ENCODE measurements at places on chromosomes 3 and 15.

DNA sequence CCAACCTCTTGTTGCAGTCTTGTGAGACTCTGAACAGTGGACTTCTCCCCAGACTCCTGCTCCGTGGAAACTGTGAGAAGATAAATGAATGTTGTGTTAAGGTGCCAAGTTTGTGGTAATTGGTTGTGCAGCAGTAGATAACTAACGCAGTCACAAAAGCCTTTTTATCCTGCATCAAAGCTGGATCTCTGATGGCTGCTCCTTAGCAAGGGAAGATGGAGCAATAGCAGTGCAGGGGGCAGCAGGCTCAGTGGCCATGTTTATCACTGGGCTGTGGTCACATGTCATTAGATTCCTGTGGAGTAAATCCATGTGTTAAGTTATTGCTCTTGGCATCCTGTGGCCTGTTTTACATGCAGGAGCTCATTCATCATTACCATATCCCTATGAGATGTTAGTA is 13.5 kb downstream of the CMTM7 start:
- DNase-seq = no peak

DNA sequence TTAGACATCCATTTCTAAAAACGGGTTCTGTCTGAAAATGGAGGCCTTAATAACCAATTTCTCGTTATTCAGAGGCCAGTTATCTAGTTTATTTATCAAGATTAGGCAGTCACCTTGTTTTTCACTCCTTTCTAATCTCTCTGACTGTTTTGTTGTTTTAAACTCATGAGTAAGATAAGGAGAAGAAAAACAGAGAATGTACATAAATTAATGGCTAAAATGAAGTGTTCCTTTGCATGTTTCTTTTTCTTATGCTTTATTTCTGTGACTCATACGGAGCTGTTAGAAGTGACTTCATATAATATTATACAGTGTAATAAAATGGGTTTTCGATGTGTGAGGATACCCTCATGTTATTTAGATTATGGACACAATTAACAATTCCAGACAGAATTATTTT is 22.0 kb downstream of the NEO1 start:
- no peak for DNase-seq

GRCh38 chr15:66959875-66960274 is 105.5 kb upstream of the SMAD3 start:
- no peak for DNase-seq

GRCh38 chr3:69803681-69804270 is 64.5 kb downstream of the MITF start:
- no peak for DNase-seq

GRCh38 chr3:166274351-166275023 is 437.3 kb upstream of the BCHE start:
- DNase-seq = peak; percentile 28

DNA sequence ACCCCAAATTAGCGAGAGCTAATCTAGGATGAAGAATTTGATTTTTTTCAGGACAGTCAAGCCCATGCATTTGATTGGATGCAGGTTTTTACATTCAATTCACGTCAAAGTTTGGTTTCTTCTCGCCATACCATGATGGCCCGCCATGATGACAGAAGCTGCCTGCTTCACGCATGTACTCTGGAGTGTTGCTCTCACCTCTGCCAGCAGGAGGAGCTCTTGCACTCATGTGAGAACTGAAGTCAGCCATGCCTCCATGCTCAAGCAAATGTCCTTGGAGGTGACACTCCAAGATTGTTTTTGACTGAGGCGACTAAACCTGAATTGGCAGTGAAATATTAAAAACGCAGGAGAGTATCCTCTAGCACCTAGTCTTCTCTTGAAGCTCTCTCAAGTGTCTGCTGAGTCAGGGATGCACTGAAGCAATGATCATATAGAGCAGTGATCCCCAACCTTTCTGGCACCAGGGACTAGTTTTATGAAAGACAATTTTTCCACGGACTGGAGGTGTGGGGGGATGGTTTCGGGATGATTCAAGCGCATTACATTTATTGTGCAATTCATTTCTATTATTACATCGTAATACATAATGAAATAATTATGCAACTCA is 120.9 kb downstream of the SAMMSON start:
- DNase-seq = peak; percentile 85

GRCh38 chr3:159922861-159923312 is 65.7 kb upstream of the IL12A start:
- DNase-seq = no peak

DNA sequence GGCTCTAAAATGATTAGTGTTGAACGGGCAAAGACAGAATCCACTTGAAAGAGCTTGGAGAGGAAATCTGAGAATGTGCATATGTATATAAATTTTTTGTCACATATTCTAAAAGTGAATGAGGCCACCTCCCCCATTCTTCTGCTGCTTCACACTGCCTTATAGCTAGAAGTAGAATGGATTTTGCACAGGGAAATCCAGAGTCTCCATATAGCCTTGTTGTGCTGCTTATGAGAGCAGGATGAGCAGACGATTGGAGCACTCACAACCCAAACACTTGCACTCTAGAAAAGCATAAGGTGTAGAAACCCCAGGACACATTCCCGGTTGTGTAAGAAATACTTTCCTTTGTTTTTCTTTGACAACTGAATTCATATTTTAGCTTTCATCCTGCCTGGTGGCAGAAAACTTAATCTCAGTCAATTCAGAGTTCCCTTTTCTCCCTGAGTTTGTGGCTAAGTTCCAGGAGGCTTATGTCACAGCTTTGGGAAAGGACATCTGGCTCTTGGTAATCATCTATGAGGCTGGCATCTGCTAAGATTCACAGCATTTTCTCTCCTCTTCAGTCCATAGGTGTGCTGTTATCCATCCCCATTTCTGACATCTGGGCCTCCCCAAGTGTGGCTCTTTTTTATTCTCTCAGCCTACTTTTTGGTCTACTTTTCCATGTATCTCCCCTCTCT is 188.4 kb upstream of the PFN2 start:
- DNase-seq = no peak

DNA sequence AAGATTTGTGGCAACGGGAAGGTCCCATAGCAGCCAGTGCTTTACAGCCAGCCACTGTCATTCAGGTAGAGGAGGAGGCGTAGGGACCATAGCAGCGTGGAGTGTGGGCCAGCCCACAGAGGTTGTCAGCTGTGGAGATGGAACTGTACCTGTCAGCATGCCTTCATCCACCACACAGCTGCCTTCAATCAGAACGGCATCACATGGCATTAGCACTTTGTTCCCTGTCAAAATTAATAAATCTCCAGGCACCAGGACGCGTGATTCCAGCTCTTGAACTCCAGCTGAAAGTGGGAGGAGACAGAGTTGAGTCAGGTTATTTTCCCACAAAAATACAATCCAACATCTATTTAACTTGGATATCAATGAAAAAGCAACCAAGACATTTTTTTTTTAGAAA is 84.0 kb downstream of the ATP13A4 start:
- DNase-seq = no peak

DNA sequence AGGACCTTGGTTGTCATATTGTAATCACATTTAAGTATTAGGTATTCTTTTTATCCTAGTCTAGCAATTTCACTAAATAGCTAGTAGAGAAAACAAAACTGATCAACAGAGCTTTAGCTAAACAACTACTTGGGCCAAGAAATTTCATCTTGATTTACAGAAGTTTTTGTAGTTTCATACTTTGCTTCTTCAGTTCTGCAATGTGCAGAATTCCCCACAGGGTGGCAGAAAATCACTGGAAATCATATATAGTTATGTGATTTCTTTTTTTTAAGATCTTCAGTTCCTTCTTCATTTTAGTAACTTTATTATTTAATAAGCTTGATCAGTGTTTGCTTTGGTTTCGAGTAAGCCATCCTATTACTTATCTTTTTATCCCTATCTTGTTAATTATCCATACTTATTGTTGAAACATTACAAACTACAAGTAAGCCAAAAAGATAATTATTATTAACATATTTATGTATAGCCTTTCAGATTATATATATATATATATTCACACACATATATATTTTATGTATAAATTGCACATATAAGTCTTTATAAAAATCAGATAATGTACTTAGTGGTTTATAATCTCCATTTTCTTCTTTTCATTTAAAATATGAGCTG is 2.2 kb upstream of the BNIP2 start:
- DNase-seq = peak; percentile 62

- no peak for DNase-seq
Measured at GRCh38 chr3:154228561-154229216, 95.6 kb downstream of the DHX36 start.

- peak; percentile 18 for DNase-seq
Measured at GRCh38 chr3:148625991-148626390, 71.7 kb upstream of the AGTR1 start.

GRCh38 chr3:50171540-50172301 is 16.6 kb downstream of the SEMA3F start:
- DNase-seq = no peak

DNA sequence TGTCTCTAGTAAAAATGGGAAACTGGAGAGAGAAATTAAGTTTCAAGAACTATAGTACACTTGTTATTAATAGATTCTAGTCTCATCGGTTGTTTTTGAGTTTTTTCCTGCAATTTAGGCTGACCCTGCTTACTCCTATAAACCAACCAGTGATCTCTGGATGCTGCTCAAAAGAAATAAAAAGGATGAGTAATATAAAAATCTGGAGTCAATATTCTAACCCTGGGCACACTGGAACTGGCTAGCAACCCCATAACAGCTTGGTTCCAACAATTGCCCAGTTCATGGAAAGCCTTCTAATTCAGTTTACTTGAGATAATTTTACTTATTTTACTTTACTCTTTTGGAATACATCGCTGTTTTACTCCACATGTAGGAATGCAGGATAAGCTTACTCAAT is 211.6 kb downstream of the GBE1 start:
- no peak for DNase-seq

GRCh38 chr15:98272625-98273024 is 312.1 kb downstream of the ARRDC4 start:
- no peak for DNase-seq

GRCh38 chr15:60634815-60635214 is 155.9 kb upstream of the ICE2 start:
- no peak for DNase-seq

- peak; percentile 72 for DNase-seq
Measured at GRCh38 chr15:22780267-22780666, 6.2 kb upstream of the NIPA1 start.

- DNase-seq = no peak
Measured at GRCh38 chr3:187031934-187032333, 101.6 kb downstream of the ST6GAL1 start.

- DNase-seq = no peak
Measured at GRCh38 chr15:74610302-74610951, 5.2 kb upstream of the CLK3 start.

DNA sequence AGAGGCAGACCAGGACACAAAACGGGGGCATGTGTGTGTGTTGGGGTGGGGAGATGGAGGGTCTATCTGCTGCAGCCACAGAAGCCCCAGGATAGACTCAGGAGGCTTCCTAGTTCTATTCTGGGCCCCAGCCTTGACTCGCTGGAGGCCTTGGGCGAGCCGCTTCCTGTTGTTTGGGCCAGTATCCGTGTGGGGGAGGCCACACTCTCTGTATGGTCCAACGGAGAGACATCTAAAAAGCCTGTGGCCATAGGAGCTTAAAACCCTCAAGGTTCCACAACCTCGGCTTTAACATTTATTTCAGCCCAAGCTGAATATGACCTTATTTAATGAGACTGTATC is 32.8 kb downstream of the POC1A start:
- no peak for DNase-seq

DNA sequence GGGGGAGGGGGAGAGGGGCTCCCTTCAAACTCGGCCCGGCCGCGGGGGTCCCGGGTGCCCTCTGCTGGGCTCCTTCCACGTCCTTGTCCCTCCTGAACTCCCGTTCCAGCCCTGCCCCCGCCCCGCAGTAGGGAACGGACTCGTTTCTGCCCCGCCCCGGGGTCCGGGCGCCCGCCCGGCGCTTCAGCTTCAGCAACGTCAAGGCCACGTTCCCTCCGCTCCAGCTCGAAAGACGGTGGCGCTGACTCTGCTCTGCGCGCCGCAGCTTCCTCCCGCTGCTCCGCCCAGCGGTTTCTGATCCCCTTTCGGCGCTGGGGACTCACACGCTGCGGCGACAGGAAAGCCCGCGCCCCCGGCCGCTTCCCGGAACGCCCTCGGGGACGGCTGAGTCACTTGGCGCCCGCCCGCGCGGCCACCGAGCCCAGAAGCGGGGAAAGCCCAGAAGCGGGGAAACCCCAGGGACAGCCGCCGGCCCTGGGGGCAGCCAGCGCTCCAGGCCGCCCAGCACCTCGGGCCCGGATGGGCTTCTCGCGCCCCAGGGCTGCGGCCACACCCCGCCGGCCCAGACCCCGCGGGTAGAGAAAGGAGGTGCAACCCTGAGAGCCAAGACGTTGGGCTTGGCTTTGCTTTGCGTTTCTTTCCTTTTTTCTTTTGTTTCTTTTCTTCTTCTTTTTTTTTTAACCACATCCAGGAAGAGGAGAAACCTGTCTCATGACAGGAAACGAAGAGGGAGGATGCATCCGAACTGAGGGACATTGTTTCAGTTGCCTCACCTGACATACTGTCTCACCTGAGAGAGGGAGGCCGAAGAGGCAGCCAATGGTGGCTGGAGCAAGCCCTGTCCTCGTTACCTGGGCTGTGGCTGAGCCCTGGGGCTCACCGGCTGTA is 28.9 kb downstream of the ARHGAP31 start:
- peak; percentile 67 for DNase-seq

DNA sequence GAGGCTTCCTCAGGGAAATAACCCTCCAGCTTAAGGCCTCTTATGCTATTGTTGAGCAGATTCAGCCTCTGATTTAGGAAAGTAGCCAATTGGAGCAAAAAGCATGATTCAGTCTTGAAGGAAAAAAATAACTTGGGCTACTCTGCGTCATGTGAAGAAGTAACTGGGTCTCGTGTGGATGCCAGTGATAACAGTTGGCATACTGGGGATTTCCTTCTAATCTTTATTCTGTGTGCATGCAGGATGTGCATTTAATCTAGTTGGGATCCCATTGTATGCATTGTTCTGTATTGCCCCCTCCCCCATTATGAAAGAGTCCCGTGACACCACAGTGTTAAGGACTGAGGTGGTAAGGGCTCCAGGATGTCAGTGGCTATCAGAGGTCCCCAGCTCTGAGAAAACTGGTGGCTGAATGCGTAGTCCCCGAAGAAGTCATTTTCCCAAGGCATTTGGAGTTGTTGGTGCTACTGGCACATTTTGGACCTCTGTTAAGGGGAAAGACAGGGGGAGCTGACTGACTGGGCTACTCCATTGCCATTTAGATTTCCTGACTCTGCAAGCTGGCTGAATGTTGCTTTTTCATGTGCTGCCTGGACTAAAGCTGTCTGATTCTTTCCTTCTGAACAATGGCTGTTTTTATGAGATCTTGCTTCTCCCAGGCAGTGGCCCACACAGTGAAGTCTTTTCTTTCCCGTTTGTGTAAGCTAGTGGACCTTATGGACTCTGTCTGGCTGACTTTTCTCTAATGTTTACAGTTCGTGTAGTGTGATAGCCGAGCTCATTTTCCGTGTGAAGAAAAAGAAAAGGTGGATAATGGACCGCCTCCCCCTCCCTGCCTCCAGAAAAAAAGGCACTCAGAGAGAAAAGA is 38.4 kb upstream of the TRAK1 start:
- peak; percentile 43 for DNase-seq
